ENCODE measurements at places on chromosomes 6 and 20.

DNA sequence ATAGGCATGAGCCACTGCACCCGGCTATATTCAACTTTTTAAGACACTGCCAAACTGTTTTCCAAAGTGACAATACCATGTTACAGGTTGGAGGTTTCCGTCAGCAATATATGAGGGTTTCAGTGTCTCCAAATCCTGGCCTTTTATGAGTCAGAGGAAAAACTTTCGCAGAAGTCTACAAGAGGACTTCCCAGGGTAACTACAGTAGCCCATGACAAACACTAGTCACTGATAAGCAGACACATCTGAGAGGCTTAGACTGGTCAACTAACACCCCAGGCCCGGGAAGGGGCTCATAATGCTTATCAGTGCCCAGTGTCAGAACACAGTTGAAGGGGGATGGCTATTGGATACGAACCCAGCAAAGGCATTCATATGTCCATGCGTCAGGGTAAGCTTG lies 85.4 kb downstream of the SOX4 start:
- DNase-seq = no peak

- no peak for DNase-seq
These were observed 147.5 kb upstream of the TCF21 start for GRCh38 chr6:133741375-133741861.

DNA sequence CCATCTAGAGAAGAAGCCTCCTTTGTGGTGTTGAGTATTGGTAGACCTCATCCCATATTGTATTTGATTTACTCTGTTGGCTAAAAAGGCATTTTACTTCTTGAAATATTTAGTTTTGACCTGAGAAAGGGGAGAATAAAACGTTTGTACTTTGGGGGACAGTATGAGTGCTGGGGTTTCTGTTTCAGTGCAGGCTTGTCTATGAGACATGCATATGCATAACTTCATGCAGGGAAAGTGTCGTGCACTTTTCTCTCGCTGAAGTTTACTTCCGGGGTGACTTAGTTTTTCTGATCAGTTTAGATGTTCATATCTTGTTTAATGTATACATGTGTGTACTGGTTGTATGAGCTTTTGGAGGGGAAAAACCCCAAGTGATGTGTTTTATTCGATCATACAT lies 59.5 kb downstream of the UTRN start:
- peak; percentile 52 for DNase-seq

- no peak for DNase-seq
These were observed 92.4 kb downstream of the CD24 start for GRCh38 chr6:106882138-106882537.

GRCh38 chr20:7155282-7155681 lies 387.8 kb downstream of the BMP2 start:
- no peak for DNase-seq

DNA sequence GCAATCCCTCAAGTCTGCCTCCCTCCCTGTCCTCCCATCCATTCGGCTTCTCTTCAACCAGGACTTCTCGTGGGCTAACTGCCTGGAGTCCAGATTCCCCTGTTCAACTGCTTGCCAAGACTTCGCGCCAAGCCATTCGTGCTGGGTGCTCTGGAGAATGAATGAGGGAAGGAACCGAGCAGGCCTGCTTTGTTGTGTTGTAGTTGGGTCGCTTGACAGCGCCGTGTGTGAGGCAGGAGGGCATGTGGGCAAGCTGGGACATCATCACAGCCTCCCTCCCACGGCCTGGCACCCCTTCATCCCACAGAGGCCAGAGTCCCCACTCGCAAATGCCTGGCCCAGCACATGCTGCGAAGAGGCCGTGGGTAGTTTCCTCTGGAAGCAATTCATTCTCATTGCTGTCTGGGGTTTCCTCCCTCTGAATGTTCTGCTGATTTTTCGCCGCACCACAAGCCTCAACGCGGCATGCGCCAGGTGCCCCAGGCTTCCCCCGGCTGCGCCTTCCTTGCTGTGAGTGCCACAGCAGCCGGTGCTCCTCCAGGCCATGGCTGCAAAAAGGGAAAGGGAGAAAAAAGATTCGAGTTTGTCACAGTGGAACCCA lies 336.0 kb downstream of the QKI start:
- DNase-seq = peak; percentile 15

GRCh38 chr6:141682391-141682790 lies 450.3 kb upstream of the GJE1 start:
- no peak for DNase-seq

- no peak for DNase-seq
These were observed 178.2 kb downstream of the CDH4 start for GRCh38 chr20:61430228-61430624.

DNA sequence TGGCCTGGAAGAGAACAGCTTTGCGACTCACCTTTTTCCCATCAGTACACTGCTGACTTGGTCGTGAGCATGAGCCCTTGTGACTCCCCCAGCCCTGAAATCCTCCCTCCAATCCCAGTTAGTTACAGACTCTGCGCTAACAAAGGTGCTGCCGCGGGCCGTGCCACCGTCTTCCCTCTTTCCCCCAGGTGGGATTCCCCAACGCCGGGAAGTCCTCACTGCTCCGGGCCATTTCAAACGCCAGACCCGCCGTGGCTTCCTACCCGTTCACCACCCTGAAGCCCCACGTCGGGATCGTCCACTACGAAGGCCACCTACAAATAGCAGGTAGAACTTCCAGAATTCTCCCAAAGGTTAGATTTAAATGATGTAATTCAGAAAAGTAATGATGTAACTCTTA lies 16.1 kb downstream of the MTG2 start:
- DNase-seq = no peak

- no peak for DNase-seq
These were observed 27.8 kb upstream of the VGLL2 start for GRCh38 chr6:117237561-117237960.

All from CD4-positive, alpha-beta T cell treated with Interleukin-6 for 4 hours (primary cell).